ENCODE measurements at places on chromosomes 2 and 18. TPM values are rescaled to one million over a fixed set of nuclear protein-coding genes. Genes with fewer than 3 reads are reported as not detected.

The ZNF532 gene
- polyA plus RNA-seq, result 91.7 TPM

The POTEJ gene
- 0.08 TPM for polyA plus RNA-seq

The RAX gene
- polyA plus RNA-seq, result not detected

The KDM3A gene
- polyA plus RNA-seq, result 59.9 TPM

The RIT2 gene
- polyA plus RNA-seq, result not detected

The PLCD4 gene
- 7.6 TPM for polyA plus RNA-seq

The MARCHF4 gene
- 0.11 TPM for polyA plus RNA-seq

The APCDD1 gene
- polyA plus RNA-seq, result 119 TPM

The TSPYL6 gene
- polyA plus RNA-seq, result not detected

The UPP2 gene
- 3.7 TPM for polyA plus RNA-seq

The WNT10A gene
- polyA plus RNA-seq, result 0.98 TPM

The G6PC2 gene
- polyA plus RNA-seq, result 0.08 TPM

The ADRA2B gene
- 5.3 TPM for polyA plus RNA-seq

The EMILIN1 gene
- 95.1 TPM for polyA plus RNA-seq

The RSAD2 gene
- 2.9 TPM for polyA plus RNA-seq

The NOL4 gene
- 3.8 TPM for polyA plus RNA-seq

DNA sequence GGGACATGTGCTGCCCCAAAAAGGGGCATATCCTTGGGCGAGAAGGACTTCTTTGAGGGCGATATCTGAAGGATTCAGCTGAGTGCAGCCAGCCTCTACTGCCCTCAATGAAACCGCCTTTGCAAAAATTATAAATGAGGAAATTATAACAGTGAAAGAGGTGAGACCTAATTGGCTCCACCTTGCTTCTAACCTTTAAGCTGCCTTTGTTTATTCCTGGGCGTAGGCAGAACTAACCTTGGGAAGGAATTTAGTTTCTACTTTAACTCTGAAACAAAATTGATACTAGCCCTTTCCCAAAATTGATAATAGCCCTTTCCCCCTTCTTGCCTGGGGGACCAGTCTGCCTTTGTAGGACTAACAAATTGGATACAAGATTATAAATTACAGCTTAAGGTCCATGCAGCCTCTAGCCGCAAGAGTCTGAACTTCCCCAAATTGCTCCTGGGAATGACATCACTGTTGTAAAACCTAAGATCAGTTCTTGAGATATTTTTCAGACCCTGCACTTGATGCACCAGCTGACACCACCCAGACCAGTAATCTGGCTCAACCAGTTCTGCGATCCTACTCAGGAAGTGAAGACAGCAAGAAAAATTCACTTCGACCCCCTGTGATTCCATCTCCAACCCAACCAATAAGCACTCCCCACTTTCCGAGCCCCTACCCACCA lies 36.0 kb upstream of the ASAP2 start:
- DNase-seq, result no peak

DNA sequence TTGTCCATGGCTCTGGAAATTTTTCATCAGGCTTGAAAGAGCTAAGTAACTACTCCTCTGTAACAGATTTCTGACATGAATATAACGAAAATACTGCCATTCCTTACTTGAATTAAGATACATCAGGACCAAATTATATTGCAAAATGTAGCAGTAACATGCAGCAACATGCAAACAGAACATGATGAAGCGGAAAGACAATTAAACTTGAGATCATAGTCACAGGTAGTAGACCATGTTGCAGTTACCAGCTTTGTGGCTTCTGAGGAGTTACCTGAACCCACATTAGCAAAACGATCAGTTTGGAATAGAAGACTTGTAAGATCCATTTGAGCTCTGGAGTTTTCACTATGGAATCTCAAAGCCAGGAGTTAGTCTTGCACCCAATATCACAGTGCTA lies 76.2 kb downstream of the MREG start:
- DNase-seq, result no peak

GRCh38 chr2:205235434-205235833 lies 446.9 kb upstream of the NRP2 start:
- DNase-seq, result no peak

GRCh38 chr2:20034218-20034617 lies 17.2 kb downstream of the LAPTM4A start:
- DNase-seq, result no peak

DNA sequence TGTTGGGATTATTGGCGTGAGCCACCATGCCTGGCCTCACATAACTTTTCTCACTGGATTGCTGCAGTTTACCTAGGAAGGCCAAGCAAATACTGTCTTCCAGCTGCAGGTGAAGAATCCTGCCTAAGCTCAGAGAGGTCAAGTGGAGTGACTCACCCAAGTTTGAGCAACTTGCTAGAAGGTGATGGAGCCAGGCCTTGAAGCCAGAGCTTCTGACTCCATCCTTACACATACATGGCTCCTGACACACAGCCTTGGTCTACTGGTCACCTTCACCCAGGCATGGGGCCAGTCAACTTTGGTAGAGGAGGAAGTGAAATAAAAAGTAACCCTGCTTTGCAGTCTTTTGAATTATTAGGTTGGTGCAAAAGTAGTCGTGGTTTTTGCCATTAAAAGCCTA lies 93.5 kb downstream of the VWA3B start:
- DNase-seq, result no peak

GRCh38 chr18:3254725-3255124 lies 7.1 kb downstream of the MYL12A start:
- DNase-seq, result no peak

DNA sequence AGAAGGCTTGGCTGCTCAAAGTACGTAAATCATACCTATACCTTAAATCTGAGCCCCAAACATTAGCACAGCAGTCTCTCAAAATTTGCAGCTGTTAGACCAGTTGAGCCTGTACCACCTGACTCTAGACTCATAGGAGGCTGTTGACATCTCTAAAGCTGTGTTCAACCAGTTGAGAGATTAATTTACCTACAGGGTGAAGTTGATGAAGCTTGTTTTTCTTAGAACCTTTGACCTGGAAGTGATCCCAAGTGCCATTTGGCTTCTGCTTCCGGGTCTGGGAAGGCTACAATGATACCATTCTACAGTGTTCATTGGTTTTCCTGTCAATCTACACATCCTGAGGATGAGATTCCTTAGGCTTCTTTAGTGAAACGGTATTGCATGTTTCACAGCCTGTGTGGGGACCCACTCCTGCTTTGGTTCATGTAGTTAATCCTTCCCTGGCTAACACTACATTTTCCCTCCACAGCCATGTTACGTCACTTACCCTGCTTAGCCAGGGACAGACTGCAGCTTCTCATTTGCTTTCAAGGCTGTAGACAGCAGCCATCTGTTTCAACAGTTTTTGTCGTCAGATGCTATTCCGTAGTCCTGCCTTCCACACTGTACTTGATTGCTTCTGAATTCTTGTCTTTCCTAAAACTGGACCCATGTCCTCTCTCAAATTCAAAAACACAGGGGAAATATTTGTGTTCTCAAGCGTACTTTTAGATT lies 4.7 kb upstream of the IL1RL2 start:
- no peak for DNase-seq

DNA sequence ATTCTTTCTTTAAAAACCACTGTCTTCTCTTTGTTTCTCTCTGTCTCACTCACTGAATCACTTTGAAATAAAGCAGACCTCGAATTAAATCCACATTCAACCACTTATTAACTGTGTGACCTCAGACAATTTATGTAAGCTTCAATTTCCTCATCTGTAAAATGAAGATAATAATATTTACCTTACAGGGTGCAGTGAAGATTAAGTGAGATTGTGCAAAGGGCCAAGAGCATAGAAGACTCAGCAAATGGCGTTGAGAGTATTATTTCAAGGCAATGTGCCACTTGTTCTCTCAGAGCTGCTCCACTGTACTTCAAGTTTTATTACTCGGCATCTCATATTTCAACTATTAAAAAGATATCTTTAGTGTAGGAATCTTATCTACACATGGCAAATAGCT lies 454.2 kb upstream of the HNRNPA3 start:
- DNase-seq, result no peak

DNA sequence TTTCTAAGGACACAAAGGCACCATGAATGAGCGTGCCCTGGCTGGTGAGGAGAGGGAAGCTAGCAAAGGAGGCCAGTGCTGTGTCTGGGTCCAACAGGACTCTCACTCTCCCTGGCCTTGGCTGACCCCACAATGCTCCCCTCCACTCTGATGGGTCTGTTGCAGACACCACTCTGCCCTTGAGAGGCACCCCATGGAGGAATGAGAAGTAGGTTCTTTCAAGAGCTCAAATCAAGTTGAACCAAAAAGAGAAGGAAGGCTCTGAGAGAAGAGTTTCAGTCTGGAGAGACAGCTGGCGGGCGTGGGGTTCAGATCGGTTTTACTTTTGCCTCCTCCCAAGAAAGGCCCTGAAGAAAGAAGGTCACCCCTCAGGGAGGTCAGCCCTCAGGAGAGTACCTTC lies 18.4 kb downstream of the TMEM247 start:
- DNase-seq, result no peak

- peak; percentile 90 for DNase-seq
These were observed at the start of gene LDAH for GRCh38 chr2:20822535-20823490. Gene LDAH, minus strand, starts transcription at chr2:20823101. Its CDS starts 21,638 bp downstream, at chr2:20801463.

DNA sequence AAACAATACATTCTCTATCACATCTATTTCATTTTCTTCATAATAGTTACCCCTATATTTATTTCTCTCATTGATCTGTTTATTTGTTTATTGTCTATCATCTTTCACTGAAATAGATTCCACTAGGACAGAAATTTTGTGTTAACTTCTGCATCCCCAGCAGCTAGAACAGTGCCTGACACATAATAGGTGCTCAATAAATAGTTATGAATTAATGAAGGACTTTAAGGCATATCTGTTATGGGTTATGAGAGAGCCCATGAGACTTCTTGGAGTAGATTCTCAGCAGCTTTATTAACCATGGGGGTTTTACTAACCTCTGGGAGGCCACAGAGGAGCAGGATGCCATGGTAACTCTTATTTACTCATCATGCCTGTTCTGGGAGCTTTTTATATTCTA lies 144.6 kb downstream of the CDC42EP3 start:
- no peak for DNase-seq

- no peak for DNase-seq
These were observed 63.8 kb downstream of the SPTBN1 start for GRCh38 chr2:54519841-54520459.

- no peak for DNase-seq
These were observed 67.5 kb upstream of the BZW1 start for GRCh38 chr2:200744201-200744602.

GRCh38 chr2:211329421-211329820 lies 773.0 kb downstream of the CPS1 start:
- no peak for DNase-seq

DNA sequence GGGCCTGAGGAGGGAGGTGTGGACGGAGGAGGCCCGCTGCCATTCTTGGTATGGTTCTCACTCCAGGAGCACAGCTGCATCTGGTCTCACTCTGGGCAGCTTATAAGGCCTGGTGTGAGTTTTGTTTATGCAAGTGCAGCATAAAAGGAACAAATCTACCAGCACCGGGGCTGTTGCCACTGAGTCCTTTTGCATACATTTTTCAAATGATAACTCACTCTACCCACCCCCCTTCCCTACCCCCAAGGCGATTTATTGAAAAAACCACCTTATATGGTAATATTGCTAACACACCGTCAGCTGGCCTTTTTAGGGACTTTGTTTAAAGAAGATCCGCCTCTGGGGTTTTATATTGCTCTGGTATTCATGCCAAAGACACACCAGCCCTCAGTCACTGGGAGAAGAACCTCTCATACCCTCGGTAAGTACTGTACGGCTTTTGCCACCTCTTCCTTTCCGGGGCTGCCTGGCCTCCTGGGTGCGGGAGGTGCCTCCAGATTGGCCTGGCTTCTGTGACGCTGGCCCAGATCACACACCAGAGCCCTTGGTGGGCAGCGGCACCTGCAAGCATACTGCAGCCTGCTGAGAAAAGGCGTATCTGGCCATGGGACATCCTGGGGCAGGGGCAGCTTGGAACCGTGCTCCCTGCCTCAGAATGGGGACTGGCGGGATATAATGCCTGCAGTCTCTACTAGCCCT lies at the start of gene ACTG2:
Gene ACTG2 (plus strand): TSS at position 378 of the 699 bp plus-strand sequence. CDS start 8,304 bp downstream, outside the sequence.
- no peak for DNase-seq

- DNase-seq, result no peak
These were observed 135.3 kb downstream of the CTIF start for GRCh38 chr18:48673853-48674721.

DNA sequence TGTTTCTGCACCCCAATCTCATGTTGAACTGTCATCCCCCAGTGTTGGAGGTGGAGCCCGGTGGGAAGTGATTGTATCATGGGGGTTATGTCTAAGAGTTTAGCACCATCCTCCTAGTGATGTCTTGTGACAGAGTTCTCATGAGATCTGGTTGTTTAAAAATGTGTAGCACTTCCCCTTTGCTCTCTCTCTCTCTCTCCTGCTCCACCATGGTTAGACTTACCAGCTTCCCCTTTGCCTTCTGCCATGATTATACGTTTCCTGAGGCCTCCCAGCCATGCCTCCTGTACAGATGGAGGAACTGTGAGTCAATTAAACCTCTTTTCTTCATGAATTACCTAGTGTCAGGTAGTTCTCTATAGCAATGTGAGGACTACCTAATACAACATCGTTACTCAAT lies 396.9 kb upstream of the LRATD1 start:
- DNase-seq, result no peak

DNA sequence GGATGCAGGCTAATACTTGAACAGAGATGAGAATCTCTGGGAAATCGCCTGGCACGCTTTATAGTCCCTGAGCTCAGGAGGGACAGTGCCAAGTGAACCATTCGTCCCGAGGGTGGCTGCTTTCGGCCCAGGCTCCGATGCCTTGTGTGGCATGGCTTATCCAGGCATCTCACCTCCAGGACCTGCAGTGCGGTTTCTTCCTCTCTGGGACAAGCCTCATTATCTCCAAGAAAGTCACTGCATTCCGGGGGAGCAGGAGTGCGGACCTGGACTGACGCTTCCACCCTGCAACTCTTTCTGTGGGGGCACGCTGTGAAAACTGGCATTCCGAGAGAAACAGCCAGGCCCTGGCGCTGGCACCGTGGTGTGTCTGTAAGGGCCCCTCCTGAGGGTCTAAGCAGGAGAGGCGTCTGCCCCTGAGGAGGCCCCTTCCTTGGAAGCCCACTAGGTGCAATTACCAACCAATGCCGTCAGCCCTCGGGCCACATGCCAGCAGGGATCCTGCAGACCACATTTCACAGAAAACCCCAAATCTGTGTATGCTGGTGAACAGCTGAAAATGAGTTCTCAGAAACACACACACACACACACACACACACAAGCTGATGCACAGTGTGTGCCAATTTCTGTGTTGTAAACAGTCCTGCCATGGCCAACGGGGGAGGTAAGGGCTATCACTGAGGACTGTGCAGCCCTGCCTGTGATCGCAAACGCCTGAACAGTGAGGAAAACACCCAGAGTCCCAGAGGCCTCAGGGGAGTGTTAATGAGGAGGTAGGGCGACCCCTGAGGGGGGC lies 351.9 kb upstream of the SALL3 start:
- DNase-seq, result no peak

GRCh38 chr2:190466819-190467446 lies 58.8 kb downstream of the MFSD6 start:
- no peak for DNase-seq

GRCh38 chr2:219404954-219405353 lies 13.2 kb upstream of the DES start:
- DNase-seq, result no peak

DNA sequence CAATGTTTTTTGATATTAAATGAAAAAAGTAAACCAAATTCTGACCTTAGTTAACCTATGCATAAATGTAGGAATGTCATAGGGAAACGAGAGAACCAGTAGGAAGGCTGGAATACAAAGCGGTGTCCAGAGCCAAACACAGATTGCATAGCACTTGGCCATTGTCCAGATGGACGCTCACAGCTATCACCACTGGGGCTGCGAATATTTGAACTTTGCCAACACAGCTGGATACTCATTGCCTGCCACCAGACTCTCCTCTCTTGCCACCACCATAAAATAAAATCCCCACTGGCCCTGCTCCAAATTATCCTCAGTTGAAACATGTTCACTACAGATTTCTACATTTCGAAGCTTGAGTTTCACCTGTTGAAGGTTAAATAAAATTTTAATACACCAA lies 159.3 kb upstream of the GULP1 start:
- DNase-seq, result no peak
